ENCODE measurements at places on chromosomes 12 and 14. TPM values are rescaled to one million over a fixed set of nuclear protein-coding genes. Genes with fewer than 3 reads are reported as not detected.

Gene KRT73
- not detected for total RNA-seq

Gene LALBA
- not detected for total RNA-seq

Gene SLC38A1
- 30.2 TPM for total RNA-seq

Gene FAM90A1
- not detected for total RNA-seq

Gene ERO1A
- 22.5 TPM for total RNA-seq

Gene ESRRB
- under 0.01 TPM for total RNA-seq

Gene MGP
- total RNA-seq = 6.7 TPM

Gene CHST11
- total RNA-seq = 3.5 TPM

All from bronchial smooth muscle cell (primary cell).